K562 (cell line): ENCODE measurements at places on chromosomes 16 and 17. TPM values are rescaled to one million over a fixed set of nuclear protein-coding genes. Genes with fewer than 3 reads are reported as not detected.

DNA sequence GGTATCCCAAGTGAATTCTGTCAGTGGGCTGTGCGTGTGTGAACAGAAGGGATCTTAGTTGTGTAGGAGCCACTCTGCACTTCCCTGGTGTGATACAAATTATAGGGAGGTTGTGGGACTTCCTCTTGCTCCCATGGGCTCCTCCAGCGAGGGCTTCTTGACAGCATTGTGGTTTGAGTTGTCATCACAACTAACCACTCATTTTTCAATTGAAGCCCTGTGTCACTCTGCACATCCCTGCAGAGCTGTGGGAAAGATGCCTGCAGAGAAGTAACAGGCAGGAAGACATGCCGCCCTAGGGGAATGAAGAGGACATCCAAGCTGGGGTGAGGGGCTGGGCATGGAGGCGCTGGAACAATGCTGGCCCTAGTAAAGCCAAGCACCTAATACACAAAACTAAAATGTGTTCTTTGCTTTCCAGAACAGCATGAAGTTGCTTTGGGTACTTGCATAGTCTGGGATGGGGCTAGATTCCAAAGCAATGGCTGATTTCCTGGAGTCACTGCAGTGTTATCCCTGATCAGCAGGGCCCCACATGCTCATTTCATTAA, 692.5 kb downstream of the TOX3 start:
- DNase-seq, result no peak
- no peak overlapping the region for H3K27ac ChIP-seq
- no peaks in the 10 kb centered on the region for H3K27me3 ChIP-seq
- no peak overlapping the region for H3K4me3 ChIP-seq

- H3K36me3 ChIP-seq, result peaks cover 3% of the 10 kb centered on the region; the same call in 1 of the 3 replicates
- H3K27ac ChIP-seq, result peak overlapping the region; percentile 86
- H3K4me3 ChIP-seq, result peak overlapping the region; percentile 69
- H3K4me1 ChIP-seq, result peaks cover 33% of the 10 kb centered on the region
Observed at GRCh38 chr17:45149669-45150664, 1.7 kb downstream of the HEXIM1 start.

DNA sequence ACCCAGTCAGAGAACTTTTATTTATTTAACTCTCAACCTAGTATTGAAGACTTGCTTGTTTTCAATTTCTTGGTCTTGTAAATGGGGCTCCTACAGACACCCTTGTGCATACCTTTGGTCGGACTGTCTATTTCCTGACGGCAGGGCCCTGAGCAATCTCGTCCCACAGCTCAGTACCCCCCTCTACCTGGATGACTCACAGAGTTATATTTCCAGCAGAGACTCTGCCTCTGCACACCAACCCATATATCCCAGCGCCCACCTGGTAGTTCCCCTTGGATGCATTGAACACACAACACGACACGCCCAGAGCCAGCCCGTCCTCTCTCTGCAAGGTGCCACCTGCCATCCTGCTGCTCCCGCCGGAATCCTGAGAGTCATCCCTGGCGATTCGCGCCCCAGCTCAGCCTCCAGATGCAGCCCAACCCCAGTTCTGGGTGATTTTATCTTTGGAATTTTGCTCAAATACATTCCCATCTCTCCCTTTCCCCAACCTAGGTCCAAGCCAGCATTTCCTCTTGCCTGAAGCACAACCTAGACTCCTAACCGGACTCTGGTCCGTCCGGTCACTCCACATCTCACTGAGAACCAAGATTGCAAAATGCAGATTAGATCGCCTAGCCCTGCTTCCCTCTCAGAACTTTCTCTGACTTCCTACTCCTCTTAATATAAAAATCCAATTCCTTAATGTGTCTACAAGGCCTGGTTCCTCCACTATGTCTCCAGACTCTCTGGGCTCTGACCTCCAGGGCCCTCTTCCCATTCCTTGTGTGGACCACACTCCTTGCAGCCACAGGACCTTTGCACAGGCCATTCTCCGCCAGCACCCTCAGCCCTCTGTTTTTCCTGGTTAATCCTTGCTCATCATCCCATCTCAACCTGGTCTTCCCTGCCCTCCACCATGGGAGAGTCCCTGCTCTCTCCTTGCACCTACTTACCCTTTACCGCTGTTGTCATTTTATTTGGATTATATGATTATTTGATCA, 129.2 kb downstream of the SEC14L1 start:
- H3K27me3 ChIP-seq, result peaks cover 2% of the 10 kb centered on the region; the same call in 2 of the 3 replicates
- H3K4me1 ChIP-seq, result peaks cover 8% of the 10 kb centered on the region
- H3K27ac ChIP-seq, result no peak overlapping the region
- no peak for DNase-seq
- no peaks in the 10 kb centered on the region for H3K36me3 ChIP-seq

DNA sequence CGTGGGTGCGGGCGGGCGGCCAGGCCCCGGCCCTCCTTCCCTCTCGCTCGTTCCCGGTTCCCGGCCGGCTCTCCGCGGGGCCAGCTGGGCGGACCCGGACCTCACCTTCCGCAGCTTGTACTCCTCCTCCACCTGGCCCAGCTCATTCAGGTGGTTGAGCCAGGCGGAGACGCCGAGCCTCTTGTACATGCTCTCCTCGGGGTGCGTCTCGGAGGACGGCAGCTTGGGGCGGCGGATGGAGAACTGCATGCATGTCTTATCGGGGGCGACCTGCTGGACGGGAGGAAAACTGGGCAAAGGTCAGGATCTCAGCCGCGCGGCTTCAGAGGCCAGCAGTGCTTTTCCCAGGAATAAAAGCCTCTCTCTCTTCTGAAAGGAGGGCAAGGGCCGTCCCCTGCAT, 85.4 kb downstream of the TBC1D16 start:
- no peaks in the 10 kb centered on the region for H3K36me3 ChIP-seq
- no peak overlapping the region for H3K27ac ChIP-seq

- no peak for DNase-seq
- H3K36me3 ChIP-seq, result no peaks in the 10 kb centered on the region
- peak overlapping the region; percentile 55 for H3K4me3 ChIP-seq
- no peaks in the 10 kb centered on the region; the same call in 1 of the 3 replicates for H3K4me1 ChIP-seq
- H3K27me3 ChIP-seq, result no peaks in the 10 kb centered on the region
Observed at GRCh38 chr17:69325518-69326376, 1.2 kb downstream of the ABCA5 start.

Gene CCL16
- total RNA-seq, result not detected in 2 replicates

Gene NKD1
- total RNA-seq, result 0.22 and 0.24 TPM in 2 replicates

Gene OR1F1
- 0.22 TPM in 1 of 2 replicates, not detected in the other for total RNA-seq
